ENCODE measurements at places on chromosomes 6 and 20.

DNA sequence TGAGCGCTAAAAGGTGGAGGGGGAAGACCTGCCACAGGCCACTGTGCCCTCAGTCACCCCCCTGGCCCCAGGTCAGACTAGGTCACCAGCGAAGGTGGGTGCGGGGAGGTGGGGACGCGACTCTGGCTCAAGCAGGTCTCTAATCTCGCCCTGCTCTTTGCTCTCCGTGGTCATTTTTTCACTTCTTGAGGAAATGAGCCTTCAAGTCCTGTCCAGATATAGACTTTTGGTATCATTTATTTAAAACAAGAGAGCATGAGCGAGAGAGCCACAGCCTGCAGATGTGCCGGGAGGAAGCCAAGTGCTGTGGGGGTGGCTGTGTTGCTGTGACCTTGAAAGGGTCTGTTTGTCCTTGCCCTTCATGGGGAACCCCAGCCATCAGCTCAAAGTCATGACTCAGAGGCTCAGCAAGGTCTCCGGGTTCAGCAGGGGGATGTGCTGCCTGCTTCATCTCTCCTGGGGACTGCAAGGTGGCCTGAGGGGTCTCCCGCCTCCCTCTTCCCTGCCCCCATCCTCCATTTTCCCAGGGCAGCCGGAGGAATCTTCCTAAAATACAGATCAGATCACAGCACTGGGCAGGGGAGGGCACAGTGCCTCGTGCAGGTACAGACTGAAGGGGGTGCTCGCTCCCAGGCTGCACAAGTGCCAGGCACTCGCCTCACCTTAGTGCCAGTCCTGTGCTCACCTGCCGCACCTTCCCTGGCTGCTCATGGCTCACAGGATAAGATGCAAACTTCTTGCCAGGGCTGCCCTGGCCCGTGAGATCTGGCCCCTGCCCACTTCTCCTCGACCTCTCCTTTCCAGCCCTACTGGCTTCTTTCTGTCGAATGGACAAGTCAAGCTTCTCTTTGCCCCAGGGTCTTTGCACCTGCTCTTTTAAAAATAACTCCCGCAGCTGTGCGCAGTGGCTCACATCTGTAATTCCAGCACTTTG lies 26.5 kb downstream of the SULF2 start:
- DNase-seq = no peak

DNA sequence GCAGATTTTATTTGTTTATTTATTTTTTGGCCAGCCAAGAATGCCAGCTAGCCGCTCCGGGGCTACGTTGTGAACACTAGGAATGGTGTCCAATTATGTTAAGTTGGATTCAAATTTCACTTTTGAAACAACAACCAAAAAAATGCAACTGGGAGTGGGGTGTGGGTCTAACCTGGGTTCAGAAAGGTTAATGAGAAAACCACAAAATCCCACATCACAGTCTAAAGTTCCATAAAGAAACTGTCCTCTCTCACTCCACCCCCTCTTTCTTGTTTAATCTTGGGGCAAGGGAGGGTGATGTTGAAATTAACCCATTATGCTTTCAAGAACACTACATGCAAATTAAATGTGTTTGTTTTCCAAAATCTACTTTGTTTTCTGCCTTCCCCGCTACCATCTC lies 77.2 kb downstream of the LINC00237 start:
- no peak for DNase-seq

GRCh38 chr6:121555201-121555600 lies 119.8 kb downstream of the GJA1 start:
- DNase-seq = no peak

DNA sequence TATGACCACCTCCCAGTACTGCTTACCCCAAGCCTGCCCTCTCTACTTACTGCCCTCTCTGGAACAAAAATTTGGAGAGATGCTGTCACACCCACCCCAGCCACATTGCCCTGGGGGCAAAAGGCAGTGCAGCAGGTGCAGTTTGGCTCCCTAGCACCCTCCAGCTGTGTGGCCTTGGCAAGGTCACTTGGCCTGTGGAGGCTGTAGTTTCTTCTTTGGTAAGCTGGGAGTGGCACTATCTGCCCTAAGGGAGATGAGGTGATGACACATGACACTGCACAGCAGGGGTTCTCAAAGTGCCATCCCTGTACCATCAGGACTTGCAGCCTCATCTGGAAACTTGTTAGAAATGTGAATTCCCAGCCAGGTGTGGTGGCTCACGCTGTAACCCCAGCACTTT lies 44.8 kb downstream of the TAF8 start:
- no peak for DNase-seq

- DNase-seq = no peak
Observed at GRCh38 chr6:112841553-112842329, 494.6 kb downstream of the RFPL4B start.

DNA sequence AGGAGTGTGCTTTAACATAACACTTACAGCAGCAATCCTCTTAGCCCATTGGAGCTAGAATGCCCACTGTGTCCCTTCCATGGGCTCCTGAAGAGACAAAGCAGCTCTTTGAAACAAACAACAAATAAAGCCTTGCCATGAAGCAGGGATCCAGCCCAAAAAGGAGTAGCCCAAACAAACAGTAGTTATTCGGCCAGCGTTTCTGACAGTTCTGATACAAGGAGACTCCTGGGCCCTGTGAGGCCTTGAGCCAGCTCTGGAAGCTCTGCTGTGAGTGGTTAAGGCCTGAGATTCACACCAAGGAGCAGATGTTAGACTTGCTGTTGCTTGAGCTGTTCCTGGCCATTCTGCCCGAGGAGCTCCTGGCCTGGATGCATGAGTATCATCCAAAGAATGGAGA lies 16.9 kb upstream of the ZSCAN16 start:
- no peak for DNase-seq

- DNase-seq = no peak
Observed at GRCh38 chr6:18350271-18350670, 36.9 kb upstream of the RNF144B start.

GRCh38 chr6:147077251-147077650 lies 127.0 kb upstream of the STXBP5 start:
- no peak for DNase-seq

DNA sequence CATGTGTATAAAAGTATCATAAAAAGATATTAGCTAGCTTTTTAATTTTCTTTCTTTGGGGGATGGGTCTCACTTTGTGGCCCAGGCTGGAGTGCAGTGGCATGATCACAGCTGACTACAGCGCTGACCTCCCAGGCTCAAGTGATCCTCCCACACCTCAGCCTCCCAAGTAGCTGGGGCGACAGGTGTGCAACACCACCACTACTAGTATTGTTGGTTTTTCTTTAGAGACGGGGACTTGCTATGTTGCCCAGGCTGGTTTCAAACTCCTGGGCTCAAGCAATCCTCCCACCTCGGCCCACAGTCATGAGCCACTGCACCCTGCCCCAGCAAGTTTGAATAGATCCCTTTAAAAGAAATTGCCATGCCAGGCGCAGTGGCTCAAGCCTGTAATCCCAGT lies 6.5 kb downstream of the TCFL5 start:
- DNase-seq = no peak

DNA sequence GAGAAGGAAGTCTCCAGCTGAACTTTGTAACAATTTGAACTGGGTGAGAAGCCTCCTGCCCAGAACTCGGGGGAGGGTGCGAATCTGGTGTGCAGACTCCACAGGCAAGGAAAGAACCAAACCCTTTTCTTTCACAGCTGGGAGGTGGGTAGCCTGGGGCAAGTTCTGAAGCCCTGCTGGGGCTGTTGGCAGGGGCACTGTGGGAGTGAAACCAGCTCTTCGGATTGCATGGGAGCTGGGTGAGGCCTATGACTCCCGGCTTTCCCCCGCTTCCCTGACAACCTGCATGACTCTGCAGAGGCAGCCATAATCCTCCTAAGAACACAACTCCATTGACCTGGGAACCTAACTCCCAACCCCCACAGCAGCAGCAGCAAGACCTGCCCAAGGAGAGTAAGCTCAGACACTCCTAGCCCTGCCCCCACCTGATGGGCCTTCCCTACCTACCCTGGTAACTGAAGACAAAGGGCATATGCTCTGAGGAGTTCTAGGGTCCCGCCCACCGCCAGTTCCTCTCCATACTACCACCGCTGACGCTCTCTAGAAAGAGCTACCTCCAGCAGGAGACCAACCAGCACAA lies 37.5 kb downstream of the SOD2 start:
- DNase-seq = no peak

DNA sequence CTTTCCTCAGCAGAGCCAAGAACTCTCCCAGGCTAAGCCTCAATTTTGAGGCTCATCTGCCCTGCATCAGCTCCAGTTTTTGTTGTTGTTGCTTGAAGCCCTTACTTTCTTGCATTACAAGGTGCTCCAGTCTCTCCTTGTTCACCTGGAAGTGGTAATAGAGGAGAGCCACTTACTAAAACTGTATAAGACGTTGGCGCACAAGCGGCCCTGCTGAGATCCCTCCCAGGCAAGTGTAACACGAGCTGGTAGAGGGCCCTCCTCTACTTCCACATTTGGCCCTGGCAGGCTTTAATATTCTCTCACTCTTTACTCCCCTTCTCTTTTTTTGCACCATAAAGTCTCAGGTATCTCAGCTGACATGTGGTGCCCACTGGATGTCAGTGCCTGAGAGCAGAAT lies 19.5 kb downstream of the GCM2 start:
- no peak for DNase-seq

DNA sequence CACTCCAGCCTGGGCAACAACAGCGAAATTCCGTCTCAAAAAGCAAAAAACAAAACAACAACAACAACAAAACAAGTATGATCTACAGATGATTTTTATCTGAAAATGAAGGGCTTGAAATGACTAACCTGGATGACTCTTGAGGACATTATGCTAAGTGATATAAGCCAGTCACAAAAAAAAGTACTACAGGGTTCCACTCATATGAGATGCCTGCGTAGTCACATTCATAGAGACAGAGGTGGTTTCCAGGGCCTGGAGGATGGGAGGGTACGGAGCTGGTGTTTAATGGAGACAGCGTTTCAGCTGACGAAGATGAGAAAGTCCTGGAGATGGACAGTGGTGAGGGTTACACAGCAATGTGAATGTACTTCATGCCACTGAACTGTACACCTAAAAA lies 8.3 kb upstream of the INSM1 start:
- no peak for DNase-seq

DNA sequence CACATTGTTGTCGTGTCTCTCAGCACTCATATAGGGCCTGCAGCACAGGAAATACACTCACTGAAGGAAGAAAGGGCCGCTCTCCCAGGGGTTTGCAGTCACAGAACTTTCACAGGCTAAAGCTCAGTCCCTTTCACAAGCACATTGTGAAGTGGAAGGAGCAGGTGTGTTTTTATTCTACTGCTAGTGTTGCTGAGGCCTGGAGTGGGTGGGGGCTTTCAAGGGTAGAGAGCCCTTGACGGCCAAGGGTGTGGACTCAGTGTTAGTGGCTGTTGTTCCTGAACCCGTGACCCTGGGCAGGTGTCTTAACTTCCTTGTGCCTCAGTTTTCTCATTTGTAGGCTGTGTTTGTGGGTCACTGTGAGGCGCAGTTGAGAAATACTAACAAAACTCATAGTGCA lies 66.2 kb upstream of the SLC22A1 start:
- no peak for DNase-seq

DNA sequence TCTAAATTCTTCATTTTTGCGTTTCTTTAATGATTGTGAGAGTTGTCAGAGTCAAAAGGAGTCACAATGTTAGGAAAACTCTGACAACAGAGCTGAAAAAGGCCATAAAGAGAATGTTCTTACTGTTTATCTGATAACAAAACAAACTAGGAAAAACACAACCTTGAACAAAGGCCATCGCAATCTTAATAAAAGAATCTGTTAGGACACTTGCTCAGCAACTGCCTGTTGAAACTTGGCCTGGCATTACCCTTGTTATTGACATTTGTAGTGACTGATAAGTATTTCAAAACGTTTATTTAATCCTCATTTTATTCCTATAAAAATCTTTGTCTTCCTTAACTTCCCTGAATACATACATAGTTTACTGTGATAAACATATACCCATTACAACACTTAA lies 15.7 kb downstream of the GSTA1 start:
- no peak for DNase-seq

DNA sequence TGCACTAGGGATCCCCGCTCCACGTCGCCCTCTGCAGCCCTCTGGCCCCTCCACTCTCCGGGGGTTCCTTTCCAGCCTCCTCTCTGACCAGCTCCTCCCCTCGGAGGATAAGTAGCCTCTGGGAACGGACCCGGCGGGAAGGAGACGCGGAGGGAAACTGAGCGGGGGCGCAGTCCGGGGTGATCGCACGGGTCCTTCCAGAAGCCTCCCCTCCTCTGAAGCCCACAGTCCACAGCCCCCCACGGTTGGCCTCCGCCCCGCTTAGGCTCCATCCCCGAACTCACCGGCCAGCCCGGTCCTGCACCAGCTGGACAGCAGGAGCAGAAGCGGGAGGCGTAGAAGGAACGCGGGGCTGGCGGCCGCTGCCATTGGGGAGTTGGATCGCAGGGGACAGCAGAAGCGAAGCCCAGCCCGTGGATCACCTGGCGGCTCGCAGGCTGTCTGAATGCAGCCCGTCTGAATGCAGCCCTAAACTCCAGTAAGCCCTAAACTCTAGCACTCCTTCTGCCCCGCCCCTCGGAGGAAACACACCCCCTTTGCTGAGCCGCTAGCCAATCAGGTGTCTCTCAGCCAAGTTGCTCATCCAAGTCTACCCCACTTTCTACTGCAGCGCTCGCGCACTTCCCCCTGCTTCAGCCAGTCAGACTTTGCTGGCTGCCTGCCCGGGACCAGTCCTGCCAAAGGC lies at the start of gene RAET1G:
TSS of gene RAET1G (minus strand) at position 480 of the 685 bp plus-strand sequence. CDS start at position 369, 111 bp downstream.
- peak; percentile 73 for DNase-seq

GRCh38 chr6:126526996-126527606 lies 187.2 kb downstream of the CENPW start:
- DNase-seq = peak; percentile 16

- DNase-seq = no peak
Observed at GRCh38 chr20:19758501-19759331, 658 bp downstream of the RIN2 start.

DNA sequence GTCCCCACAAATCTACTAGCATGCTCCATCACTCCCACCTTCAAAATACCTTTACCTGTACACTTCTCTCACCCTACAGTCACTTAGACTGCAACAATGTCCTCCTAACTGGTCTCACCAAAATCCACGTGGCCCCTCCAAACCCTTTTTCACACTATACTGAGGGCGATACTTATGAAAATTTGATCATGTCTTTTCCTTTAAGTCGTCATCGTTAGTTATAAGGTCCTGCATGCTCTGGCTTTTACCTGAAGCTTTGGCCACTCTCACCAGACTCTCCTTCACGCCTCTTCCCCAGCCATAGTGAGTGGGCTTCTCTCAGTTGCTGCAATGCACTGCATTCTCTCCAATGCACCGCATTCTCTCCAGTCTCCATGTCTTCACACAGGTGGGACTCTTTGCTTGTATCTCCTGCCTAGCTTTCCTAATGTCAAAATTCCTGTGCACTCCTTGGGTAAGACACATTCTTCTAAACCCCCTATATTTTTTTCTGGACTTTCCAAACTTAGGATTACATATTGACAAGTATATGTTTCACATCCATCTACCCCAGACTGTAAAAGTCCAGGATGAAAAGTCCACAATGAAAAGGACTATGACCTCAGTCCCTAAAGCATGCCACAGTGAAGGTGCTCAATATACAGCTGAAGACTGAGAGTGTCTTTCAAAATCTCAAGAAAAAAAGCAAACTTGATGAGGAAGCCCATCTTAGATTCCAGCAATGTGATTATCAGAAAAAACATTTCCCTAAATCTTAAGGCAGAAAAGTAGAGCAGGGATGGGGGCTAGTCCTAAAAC lies 24.7 kb downstream of the PTPRK start:
- DNase-seq = no peak

All from SK-N-DZ (cell line).